Muscle of leg (tissue), 16 donors: ENCODE measurements at places on chromosomes 3 and 15. TPM values are rescaled to one million over a fixed set of nuclear protein-coding genes. Genes with fewer than 3 reads are reported as not detected.

- H3K4me3 ChIP-seq: no peak overlapping the region
- H3K27ac ChIP-seq: no peak overlapping the region
- peaks cover 83% of the 10 kb centered on the region for H3K36me3 ChIP-seq
- no peaks in the 10 kb centered on the region for H3K27me3 ChIP-seq
Measured at GRCh38 chr3:47409284-47409683, 28.5 kb downstream of the PTPN23 start.

DNA sequence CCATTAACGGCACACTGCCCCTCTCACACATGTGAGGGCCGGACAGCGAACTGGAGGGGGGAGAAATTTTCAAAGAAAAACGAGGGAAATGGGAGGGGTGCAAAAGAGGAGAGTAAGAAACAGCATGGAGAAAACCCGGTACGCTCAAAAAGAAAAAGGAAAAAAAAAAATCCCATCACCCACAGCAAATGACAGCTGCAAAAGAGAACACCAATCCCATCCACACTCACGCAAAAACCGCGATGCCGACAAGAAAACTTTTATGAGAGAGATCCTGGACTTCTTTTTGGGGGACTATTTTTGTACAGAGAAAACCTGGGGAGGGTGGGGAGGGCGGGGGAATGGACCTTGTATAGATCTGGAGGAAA lies 1.5 kb downstream of the SOX2 start:
- no peak for DNase-seq
- no peak overlapping the region for H3K4me3 ChIP-seq
- no peak overlapping the region for H3K27ac ChIP-seq
- peaks cover 71% of the 10 kb centered on the region for H3K27me3 ChIP-seq

- no peak overlapping the region for H3K4me3 ChIP-seq
- no peaks in the 10 kb centered on the region for H3K36me3 ChIP-seq
- no peak for DNase-seq
Measured at GRCh38 chr15:42059661-42060476, 34.5 kb downstream of the PLA2G4D start.

DNA sequence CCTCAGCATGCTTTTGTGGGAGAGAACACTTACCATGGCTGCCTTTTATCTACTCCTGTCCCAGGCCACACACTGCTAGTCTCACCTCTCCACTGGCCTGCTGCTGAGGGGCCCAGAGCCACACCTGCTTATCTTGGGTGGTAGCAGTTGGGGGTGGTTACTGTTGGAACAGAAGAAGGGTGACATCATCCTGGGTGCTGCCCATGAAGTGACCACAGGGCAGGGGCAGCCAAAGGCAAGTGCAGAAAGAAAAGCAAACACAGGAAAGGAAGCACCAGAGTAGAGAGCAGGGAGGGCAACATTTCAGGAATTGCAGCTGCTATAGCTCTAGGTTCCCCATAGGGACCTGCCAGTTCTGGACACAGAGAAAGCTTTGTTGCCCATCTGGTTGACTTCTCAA lies 345.2 kb downstream of the VPS13C start:
- H3K36me3 ChIP-seq: no peaks in the 10 kb centered on the region
- no peaks in the 10 kb centered on the region for H3K27me3 ChIP-seq
- no peak overlapping the region for H3K27ac ChIP-seq
- H3K4me3 ChIP-seq: no peak overlapping the region
- DNase-seq: no peak

DNA sequence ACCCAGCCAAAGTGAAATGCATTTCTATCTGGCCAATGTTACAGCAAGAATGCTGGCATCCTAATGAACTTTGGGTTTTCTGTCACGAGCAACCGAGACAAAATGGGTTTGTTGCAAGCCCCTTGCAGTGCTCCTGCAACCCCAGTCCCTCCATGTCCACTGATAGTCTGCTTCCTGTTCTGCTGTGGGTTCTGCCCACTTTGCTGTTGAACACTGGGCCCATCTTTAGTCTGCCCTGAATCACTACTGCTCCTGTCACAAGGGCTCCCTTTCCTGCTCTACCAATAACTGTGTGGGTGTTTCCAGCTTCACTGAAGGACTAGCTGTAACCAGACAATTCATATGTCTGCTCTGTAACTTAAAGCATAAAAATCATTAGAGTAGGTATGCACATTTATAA lies 12.7 kb upstream of the OXSR1 start:
- no peak overlapping the region for H3K27ac ChIP-seq
- no peaks in the 10 kb centered on the region for H3K36me3 ChIP-seq
- H3K4me3 ChIP-seq: no peak overlapping the region
- no peaks in the 10 kb centered on the region for H3K4me1 ChIP-seq
- H3K27me3 ChIP-seq: no peaks in the 10 kb centered on the region

Gene CHDH
- polyA plus RNA-seq: 1.3 TPM

DNA sequence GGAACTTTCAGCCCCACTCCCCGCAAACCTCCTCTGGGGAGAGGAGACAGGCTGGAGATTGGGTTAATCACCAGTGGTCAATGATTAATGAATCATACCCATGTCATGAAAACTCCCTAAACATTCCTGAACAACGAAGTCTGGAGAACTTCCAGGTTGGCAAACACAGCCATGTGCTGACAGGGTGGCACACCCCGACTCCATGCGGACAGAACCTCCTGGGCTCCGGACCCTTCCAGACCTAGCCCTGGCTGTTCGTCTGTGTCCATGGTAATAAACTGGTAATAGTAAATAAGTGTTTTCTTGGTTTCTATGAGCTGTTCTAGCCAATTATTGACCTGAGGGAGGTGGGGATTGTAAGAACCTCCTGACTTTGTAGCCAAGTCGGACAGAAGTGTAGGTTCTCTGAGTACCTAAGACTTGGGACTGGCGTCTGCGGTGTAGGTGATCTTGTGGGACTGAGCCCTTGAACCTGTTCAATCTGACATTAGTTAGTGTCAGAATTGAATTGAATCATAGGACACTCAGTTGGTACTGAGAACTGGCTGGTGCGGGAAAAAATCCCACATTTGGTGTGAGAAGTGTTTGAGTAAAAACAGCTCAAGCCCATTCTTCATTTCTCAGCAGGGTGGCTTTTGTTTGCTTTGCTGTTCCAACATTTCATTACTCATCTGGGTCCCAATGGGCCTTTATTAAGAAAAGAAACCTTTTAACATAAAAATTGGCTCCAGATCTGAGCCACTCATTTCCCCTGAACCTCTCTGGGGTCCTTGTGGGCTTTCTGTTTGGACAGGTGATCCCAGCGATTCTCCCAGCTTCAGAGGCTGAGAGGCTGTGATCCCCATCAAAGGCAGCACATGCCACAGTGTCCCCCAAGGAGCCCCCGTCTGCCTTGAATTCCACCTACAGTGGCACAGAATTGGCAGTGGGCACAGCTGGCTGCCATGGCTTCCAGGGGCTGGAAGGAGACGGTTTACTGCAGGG lies 151.0 kb downstream of the TJP1 start:
- no peak overlapping the region for H3K4me3 ChIP-seq
- H3K27ac ChIP-seq: no peak overlapping the region
- H3K27me3 ChIP-seq: peaks cover 13% of the 10 kb centered on the region
- no peaks in the 10 kb centered on the region for H3K36me3 ChIP-seq

DNA sequence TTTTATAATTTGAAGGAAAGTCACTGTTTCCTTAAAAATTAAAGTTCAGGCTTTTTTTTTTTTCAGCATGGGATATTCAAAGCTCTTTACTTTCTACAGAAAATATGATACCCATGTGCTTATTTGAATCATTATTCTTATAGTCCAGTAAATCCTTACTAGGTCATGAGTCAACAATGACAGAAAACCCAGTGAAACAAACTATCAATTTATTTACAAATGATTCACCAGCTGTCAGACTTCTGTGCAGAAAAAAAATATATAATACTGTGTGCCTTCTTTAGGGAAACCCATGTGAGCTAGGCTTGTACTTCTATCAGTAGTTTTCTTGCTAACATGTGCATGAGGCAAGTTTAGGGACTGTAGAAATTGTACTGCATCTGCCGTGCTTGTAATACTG lies 1.2 kb downstream of the ACP3 start:
- no peak overlapping the region for H3K4me3 ChIP-seq
- no peaks in the 10 kb centered on the region for H3K27me3 ChIP-seq
- no peak for DNase-seq
- H3K4me1 ChIP-seq: no peaks in the 10 kb centered on the region
- H3K36me3 ChIP-seq: no peaks in the 10 kb centered on the region

Gene LIPH
- polyA plus RNA-seq: 2.1 TPM

- H3K4me3 ChIP-seq: no peak overlapping the region
- no peaks in the 10 kb centered on the region for H3K4me1 ChIP-seq
- DNase-seq: no peak
- H3K27me3 ChIP-seq: no peaks in the 10 kb centered on the region
- no peak overlapping the region for H3K27ac ChIP-seq
Measured at GRCh38 chr3:157354254-157354653, 82.4 kb upstream of the PTX3 start.

GRCh38 chr3:193981504-193981903 lies 154.4 kb upstream of the HES1 start:
- no peak overlapping the region for H3K4me3 ChIP-seq
- H3K27me3 ChIP-seq: peaks cover 5% of the 10 kb centered on the region
- no peaks in the 10 kb centered on the region for H3K36me3 ChIP-seq

DNA sequence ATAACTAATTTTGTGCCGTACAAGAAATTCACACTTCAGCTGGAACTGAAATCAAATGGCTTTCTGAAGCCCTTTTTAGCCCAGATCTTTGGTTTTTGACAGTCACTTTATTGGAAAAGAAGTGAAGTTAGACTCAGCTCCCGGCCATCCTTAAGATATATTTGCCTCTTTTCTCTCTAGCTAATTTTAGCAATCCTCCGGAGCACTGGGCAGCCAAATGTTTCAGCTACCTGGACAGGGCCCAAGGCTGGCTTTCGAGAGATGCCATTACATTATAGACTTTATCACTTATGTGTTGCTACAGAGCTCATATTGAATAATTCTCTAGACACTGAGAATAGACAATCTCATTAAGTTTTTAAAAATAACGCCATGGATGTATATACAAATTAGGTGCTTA lies 28.5 kb upstream of the RPL39L start:
- H3K27me3 ChIP-seq: no peaks in the 10 kb centered on the region
- no peaks in the 10 kb centered on the region for H3K36me3 ChIP-seq
- H3K27ac ChIP-seq: no peak overlapping the region
- no peaks in the 10 kb centered on the region for H3K4me1 ChIP-seq
- DNase-seq: no peak

- no peak overlapping the region for H3K4me3 ChIP-seq
- no peak for DNase-seq
- peaks cover 2% of the 10 kb centered on the region for H3K4me1 ChIP-seq
- H3K27me3 ChIP-seq: no peaks in the 10 kb centered on the region
- H3K36me3 ChIP-seq: peaks cover 8% of the 10 kb centered on the region
- no peak overlapping the region for H3K27ac ChIP-seq
Measured at GRCh38 chr3:36903119-36903882, 41.6 kb downstream of the TRANK1 start.

DNA sequence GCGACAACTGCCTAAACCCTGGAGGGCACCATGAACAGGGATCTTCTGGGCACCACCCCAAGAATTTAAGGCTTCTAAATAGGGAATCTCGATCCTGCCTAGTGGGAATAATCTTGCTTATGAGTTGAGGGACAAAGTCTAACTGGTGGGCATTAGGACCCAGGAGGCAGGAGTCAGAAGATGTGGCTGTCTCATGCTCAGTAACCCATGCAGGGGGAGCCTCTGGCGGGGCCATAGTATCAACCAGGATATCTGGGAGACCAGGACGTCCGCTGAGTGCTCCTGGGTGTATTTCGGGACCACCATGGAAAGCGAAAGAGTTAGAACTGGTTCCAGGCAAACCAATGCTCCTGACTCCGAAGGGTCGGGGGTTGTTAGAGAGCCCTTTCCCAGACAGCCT lies 356.1 kb downstream of the OTOL1 start:
- no peak for DNase-seq
- H3K36me3 ChIP-seq: no peaks in the 10 kb centered on the region
- H3K27ac ChIP-seq: no peak overlapping the region

Gene C3orf20
- 0.22 TPM for polyA plus RNA-seq

Gene NIPA2
- polyA plus RNA-seq: 46.8 TPM

- H3K36me3 ChIP-seq: no peaks in the 10 kb centered on the region
- H3K27me3 ChIP-seq: no peaks in the 10 kb centered on the region
- no peak overlapping the region for H3K4me3 ChIP-seq
- no peak overlapping the region for H3K27ac ChIP-seq
- DNase-seq: no peak
Measured at GRCh38 chr3:27488821-27489220, 4.6 kb upstream of the SLC4A7 start.

- H3K27ac ChIP-seq: no peak overlapping the region
- H3K4me1 ChIP-seq: peaks cover 2% of the 10 kb centered on the region
- no peak for DNase-seq
- no peak overlapping the region for H3K4me3 ChIP-seq
Measured at GRCh38 chr15:95168951-95169431, 937.6 kb downstream of the MCTP2 start.
